ENCODE measurements at places on chromosomes 4 and X.

GRCh38 chr4:121679267-121679666 lies 17.5 kb downstream of the ANXA5 start:
- DNase-seq, result no peak

DNA sequence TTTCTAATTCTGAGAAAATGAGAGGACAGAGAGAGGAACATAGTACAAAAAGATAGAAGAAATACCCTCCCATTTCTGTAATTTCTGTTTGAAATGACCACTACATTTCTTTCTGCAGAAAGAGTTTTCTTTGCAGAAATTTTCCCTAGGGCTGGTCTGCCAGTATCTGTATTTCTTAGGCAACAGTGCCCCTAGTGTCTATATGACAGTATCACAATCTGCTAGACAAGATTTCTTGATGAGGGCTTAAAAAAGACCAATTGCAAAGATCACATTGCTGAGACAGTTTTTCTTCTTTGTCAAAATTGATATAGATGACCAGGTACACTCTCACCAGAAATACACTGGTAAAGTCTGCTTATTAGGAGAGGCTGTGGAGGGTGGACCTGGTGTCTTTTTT lies 81.0 kb upstream of the ZDHHC15 start:
- DNase-seq, result no peak

DNA sequence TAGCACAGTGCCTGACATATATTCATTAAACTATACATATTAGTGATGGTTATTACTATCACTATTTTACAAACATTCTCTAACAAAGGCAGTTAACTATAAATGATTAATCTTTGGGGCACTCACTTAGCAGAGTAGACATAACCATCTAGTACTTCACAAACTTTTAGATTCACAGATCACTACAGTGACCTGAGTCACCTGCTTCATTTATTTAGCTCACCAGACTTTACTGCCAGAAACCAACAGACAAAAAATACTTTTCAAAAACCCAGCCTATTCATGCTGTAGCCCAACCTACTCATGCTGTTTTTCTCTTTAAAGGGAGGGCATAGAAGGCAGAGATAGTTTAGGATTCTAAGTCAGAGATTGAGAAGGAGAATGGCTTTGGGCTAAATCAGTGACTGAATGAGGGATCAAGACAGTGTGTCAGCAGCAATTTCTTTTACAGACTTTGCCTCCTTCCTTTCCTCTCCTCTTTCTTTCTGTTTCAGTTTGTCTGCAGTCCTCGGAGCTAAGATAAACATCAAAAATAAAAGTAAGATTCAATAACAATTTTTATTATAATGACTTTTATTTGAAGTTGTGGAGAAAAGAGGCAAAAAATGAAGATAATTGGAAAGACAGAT lies 34.7 kb upstream of the PDE5A start:
- no peak for DNase-seq

DNA sequence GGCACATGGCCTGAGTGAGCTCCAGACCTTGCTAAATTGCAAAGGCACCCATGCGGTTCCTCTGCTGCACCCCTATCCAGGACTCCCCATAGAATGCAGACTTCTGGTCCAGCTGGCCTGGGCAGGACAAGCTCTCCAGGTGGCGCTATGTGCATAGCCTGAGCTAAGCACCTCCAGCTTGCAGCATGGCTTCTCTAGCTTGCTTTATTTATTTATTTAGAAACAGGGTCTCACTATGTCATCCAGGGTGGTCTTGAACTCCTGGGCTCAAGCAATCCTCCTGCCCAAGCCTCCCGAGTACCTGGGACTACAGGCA lies 5.5 kb upstream of the WFS1 start:
- no peak for DNase-seq

DNA sequence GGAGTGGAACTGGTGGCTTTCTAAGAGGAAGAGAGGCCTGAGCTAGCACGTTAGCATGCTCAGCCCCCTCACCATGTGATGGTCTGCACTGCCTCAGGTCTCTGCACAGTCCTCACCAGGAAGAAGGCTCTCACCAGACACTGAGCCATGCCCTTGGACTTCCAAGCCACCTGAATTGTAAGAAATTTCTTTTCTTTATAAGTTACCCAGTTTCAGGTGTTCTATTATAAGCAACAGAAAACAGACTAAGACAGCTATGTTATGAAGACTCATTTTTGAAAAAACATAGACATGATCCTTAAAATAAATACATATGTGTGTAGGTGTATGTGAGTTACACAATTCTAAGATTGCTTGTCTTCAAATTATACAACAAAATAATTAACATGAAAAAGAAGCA lies 74.7 kb downstream of the CEP44 start:
- no peak for DNase-seq

DNA sequence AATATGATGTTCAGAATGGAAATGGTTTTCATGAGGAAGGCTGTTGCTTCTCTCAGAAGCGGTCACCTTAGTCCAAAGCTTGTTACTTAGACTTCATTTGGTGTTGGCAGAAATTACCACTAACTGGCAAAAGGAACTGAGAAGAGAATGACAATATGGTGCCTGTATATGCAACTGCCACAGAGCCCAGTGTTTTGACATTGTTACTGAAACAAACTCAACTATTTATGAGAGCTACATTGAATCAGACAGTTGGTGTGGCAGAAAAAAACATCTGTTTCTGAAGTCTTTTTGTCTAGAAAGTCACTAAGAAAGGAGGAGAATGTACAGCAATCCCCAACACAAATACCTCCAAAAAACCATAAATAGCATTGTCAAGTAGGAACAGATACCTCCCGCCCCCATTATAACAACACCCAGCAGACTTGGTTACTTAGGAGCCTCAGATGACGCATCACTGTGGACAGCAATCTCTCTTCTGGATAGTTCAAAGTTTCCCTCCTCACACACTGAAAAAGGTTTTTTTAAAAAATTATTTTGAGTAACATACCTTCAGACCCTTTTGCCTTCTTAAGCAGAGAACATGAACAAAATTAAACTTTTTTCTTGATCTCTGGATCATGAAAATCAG lies 92.2 kb downstream of the MAML3 start:
- no peak for DNase-seq

GRCh38 chr4:76607266-76607799 lies 172.3 kb downstream of the SHROOM3 start:
- no peak for DNase-seq

- DNase-seq, result no peak
These were observed 84.7 kb downstream of the RAP1GDS1 start for GRCh38 chr4:98345838-98346237.

DNA sequence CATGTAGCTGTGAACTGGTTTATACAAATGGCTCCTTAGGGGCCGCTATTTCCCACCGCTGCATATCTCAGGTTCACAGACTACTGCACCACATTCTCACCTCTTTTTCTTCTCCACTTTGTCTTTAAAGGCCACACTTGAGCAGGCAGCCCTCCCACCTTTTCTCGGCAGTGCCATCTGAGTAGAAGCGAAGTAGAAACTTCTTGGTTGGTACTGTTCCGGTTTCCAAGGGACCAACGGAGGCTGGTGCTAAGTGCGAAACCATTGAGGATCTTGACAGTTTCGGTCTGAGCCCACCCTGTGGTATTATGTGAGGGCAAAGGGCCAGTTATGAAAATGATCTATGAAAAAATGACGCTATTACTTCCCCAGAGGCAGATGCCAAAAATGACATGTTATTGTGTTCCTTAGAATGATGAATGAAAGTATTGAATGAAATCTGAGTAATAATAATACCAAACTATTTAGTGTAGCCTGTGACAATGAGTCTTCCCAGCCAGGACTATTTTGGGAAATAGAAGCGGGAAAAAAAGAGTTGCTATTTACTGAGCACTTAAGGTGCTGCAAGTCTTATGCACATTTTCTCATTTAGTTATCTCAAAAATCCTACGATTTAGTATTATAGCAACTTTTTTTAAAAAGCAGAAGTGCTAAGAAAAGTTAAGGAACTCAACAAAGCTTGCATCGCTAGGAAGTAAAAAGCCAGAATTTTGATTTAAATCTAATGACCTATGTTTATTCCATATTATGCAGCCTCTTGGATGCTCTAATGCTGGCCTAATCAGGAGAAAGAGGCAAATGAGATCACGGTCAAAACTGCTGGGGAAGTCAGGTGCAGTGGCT lies 29.6 kb upstream of the CHRNA9 start:
- DNase-seq, result no peak

DNA sequence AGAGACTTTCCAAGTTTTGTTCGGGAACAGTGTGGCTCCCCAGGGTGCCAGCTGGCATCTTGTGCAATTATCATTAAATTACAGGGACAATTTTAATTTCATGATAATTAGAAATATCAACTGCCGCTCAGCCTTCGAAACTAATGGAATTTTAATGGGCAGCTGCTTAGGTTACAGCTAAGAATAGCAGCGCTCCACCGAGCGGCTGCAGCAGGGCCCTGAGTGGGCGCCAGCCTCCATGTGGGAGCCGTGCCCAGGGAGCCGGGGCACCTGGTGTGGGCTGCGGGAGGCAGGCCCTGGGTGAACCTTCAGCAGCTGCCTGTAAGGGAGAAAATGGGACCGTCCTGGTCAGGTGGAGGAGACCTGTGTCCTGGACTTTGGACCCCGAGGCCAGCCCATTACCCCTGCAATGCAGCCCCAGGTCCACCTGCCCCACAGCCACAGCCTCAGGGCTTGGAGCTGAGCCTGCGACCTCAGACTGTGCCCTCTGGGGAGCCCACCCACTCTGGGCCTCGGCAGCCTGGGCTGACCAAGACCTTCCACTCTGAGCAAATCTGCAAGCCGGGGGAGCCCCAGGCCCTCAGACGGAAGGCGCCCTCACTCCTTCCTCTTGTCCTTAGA lies 21.1 kb downstream of the MSANTD1 start:
- DNase-seq, result no peak

- DNase-seq, result no peak
These were observed 122.5 kb downstream of the KCNIP4 start for GRCh38 chr4:21826071-21826470.

GRCh38 chrX:138229718-138230117 lies 481.8 kb downstream of the FGF13 start:
- no peak for DNase-seq

DNA sequence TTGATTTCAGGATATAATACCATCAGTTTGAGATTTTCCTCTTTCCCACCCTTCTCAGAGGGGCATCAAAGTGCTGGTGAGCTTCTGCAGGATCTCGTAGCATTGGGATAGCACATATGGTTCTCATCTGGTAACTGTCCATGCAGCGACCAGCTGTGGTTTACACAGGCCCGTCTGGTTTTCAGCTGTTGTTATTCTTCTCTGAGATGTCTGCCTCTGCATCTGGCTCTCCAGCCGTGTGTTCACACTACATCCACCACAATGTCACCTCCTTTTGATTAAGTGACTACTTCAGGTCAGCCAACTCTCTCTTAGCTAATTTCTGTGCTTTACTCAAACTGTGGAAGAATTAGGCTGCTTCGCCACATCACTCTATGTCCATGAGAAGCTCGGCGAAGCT lies 676.7 kb upstream of the TENM3 start:
- no peak for DNase-seq

GRCh38 chrX:13258052-13258444 lies 61.8 kb downstream of the ATXN3L start:
- DNase-seq, result no peak

DNA sequence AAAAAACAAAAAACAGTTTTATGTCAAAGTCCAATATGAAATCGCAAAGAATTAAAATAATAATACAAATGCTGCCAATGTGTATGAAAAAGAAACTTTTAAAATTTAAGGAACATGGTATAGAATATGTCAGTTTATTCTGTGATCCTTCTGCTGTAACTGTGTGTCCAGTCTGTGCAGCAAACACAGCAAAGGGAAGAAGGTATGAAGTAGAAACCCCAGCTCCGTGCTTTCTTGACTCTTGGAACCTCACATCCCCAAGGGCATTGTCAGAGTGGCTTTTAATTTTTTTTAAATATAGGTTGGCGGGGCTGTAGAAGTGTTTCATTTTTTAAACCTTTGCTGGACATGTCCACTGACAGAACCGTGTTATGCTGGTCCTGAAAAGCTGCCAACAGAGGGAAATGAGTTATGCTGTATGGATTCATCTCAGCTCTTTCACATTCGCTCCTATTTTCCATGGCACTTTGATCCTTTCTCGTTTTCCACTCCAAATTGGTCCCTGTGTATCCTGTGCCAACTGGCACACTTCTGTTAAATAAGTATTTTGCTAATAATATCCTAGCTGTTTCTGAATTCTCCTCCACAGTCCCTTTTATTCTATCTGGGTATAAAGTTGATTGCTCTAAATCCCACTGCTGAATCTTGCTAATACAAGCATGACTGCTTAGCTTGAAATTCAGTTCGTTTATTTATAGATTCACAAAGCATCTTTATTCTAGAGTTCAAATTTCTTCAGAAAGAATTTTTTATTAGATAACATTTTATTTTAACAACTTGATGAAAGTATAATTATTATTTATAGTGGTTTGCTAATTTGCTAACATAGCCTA lies 127.0 kb upstream of the DDIT4L start:
- no peak for DNase-seq

GRCh38 chr4:103197765-103198110 lies 405 bp downstream of the CENPE start:
- no peak for DNase-seq

DNA sequence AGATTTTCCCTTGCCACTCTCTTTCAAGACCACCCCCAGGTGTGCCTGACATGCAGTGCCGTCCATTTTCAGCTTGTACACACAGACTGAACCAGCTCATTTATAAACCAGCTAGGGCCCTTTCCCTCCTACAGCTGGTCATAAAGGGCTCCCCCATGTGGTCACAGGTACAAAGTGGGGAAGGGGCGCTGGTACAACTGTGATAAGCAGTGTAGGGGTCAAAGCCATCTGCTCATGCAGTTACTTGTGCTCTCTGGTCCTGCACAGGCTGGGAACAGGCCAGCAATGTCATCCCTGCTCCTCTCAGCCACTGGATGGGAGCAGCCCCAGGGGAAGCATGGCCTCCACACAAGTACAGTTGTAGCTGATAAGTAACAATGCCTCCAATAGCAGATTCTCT lies 20.6 kb downstream of the GABRQ start:
- DNase-seq, result no peak

DNA sequence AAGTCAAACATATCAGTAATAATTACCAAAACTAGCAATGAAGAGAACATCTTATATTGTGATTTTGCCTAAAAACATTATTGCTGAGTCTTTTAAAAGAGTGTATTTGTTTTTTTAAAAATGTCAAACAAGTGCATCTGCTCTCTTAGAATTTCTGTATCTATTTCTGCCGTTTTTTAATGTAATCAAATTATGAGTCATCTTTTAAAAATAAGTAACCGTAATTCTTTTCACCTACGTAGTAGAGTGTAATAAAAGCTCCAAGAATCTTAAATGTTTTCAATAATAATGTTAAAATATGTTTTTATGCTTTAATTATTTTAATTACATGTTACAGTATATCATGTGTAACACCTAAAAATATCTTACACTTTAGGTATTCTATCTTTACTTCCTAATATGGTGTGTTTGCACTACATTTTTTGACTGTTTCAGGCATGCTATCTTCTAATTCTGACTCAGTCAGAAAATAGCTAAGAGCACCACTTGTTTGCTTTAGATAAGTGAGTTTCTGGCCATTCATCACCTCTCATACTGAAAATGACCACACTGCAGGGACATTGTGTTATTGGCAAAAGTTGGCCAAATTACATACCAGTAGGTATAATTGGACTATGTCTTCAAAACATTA lies 368.5 kb downstream of the PCDH7 start:
- DNase-seq, result no peak

GRCh38 chr4:127782275-127783025 lies at the start of gene HSPA4L:
Gene HSPA4L, plus strand, starts transcription at chr4:127782322. Its CDS starts 229 bp downstream, at chr4:127782551.
- no peak for DNase-seq

- DNase-seq, result no peak
These were observed 157.9 kb downstream of the AMELX start for GRCh38 chrX:11451151-11451550.

GRCh38 chrX:150018931-150019361 lies 80.7 kb upstream of the EOLA2 start:
- DNase-seq, result no peak

GRCh38 chrX:48714573-48714972 lies 18.0 kb downstream of the SUV39H1 start:
- DNase-seq, result no peak

- no peak for DNase-seq
These were observed 148.8 kb upstream of the TBL1X start for GRCh38 chrX:9316096-9316495.

Data from stimulated activated CD8-positive, alpha-beta memory T cell treated with anti-CD3 and anti-CD28 coated beads, Interleukin-7, amount 100 ng/mL, for 1 hour (primary cell).